ENCODE measurements at places on chromosomes 12 and 14.

DNA sequence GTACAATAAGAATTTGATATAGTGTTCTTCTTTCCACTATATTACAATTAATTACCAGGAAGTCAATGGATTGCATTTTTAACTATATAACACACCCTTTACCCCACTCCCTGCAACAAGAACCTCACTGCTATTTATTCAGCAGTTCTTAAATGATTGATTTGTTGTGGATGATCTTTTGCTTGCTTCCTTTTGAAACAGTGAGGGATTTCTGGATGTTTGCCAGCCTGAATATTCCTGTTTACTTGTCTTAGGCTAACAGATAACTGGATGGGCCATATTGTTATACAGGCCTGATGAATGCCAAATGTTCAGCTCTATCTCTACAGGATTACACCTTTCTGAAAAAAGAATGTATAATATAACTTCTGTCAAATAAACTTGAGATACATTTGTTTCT lies 497.6 kb downstream of the APAF1 start:
- DNase-seq, result no peak

- DNase-seq, result peak; percentile 99
These were observed 145.3 kb downstream of the SSPN start for GRCh38 chr12:26340649-26341048.

- DNase-seq, result no peak
These were observed at the start of gene LRRC9 for GRCh38 chr14:59919570-59920377. Gene LRRC9, plus strand, starts transcription at chr14:59920144.

GRCh38 chr12:52007158-52007921 lies 594 bp downstream of the TAMALIN start:
- no peak for DNase-seq

- DNase-seq, result no peak
These were observed 65.6 kb downstream of the NTF3 start for GRCh38 chr12:5497329-5498053.
